H7 (cell line): ENCODE measurements at places on chromosomes 6 and 20. TPM values are rescaled to one million over a fixed set of nuclear protein-coding genes. Genes with fewer than 3 reads are reported as not detected.

- no peak for DNase-seq
Measured at GRCh38 chr20:57996465-57996864, 232.0 kb downstream of the ANKRD60 start.

DNA sequence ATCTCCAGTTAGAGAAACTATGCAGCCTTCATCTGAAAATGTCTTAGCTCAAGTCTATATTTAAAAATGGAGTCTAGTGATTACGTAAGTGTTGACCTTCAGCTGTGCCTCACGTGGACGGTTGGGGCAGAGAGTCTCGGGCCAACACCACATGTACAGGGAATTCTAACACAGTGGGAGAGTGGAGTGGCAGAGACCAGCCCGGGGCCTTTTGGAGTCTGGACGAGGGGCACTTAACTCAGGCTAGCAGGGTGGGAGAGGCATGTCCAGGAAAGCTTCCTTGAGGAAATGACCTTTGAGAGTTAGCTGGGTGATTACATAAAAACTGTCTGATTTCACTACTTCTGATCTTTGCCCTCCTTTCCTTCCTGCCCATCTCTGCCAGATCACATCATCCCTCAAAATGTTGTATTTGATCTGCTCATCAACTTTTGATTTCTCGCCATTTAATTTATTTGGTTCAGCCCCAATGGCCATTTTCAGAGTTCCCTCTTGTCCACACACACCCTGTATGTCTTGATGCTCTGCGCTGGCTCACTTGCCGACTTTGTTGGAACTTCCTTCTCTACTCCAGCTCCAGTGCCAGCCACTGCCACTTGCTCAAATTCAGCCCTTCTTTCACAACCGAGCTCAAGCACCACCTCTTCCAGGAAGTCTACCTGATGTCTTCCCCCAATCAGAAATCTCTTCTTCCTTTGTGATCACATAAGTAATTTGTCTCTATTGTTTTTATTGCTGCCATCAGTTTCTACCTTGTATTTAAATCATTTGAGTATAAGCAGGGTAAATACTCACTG is 2.6 kb downstream of the ARMC2 start:
- no peak for DNase-seq

- no peak for DNase-seq
Measured at GRCh38 chr6:84536885-84537638, 227.3 kb downstream of the TBX18 start.

- DNase-seq, result no peak
Measured at GRCh38 chr6:166824880-166825250, 131.5 kb downstream of the RNASET2 start.

DNA sequence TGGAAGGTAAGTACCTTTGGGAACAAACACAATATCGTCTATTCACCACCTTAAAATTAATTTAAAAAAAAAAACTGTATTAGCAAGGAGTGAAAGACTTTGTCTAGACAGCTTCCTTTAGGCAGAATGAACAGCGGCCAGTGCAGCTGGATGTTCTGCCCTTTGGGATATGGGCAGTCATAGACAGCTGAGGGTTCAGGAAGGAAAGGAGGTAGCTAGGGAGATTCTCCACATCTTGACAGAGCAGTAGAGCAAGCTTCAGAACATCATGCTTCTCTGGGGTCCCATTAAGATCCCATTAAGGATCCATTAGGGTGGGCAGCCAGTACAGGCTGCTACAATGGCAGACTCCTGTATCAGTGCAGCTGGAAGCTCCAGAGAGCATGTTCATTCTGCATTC is 46.5 kb upstream of the PLCB4 start:
- no peak for DNase-seq

Gene RBPJL
- not detected in 2 replicates for total RNA-seq

Gene ISM1
- total RNA-seq, result 0.63 TPM in 1 of 2 replicates, not detected in the other

- no peak for DNase-seq
Measured at GRCh38 chr6:163720460-163721235, 306.1 kb downstream of the QKI start.

DNA sequence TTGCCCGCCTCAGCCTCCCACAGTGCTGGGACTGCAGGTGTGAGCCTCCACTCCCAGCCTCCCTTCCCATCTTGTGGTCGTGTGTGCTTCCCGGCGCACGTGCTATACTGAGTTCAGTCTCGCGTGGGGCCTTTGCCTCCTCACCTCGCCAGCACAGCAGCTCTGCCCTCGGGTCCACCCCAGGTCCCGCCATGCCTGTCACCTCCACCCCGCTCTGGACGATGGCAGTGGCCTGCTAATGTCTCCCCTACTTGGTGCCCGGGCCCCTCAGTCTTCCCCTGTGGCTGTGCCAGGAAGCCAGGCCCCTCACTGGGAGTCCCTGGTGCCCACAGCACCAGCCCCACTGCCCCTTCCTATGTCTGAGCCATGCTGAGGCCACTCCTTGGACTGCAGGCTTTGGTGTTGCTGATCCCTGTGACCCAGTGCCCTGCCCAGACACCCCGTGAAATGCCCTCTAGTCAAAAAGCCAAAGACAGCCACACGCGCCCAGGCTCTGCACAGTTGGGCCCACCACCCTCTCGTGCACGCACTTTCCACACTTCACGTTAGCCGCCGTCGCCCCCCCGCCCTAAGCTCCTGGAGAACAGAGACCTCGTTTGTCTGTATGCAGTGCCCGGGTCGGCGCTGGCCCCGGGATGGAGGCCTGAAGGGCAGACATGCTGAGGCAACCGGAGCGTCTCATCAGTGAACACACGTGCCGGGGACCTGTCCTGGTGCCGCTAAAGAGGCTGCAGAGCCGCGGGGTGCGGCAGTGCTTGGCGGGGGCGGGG is 14.3 kb downstream of the HRH3 start:
- DNase-seq, result no peak

DNA sequence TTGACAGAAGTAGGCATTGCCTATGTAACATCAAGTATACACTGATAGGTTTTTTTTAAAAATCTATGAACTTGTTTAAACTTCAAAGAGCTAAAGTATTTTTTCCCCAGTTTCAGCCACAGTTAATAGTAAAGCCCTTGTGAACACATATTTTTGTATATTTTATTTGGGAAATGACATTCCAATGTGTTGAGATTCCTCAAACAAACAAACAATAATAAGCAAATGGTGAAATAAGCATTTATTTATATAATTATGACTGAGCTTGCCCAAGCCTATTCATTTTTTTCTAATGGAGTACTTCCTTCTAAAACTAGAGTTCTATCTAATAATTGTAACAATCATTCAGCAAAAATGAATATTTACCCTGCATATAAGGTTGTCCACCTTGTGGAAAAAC is 12.5 kb downstream of the SYCP2 start:
- no peak for DNase-seq

Gene SLC35D3
- total RNA-seq, result 0.42 and 0.63 TPM in 2 replicates

DNA sequence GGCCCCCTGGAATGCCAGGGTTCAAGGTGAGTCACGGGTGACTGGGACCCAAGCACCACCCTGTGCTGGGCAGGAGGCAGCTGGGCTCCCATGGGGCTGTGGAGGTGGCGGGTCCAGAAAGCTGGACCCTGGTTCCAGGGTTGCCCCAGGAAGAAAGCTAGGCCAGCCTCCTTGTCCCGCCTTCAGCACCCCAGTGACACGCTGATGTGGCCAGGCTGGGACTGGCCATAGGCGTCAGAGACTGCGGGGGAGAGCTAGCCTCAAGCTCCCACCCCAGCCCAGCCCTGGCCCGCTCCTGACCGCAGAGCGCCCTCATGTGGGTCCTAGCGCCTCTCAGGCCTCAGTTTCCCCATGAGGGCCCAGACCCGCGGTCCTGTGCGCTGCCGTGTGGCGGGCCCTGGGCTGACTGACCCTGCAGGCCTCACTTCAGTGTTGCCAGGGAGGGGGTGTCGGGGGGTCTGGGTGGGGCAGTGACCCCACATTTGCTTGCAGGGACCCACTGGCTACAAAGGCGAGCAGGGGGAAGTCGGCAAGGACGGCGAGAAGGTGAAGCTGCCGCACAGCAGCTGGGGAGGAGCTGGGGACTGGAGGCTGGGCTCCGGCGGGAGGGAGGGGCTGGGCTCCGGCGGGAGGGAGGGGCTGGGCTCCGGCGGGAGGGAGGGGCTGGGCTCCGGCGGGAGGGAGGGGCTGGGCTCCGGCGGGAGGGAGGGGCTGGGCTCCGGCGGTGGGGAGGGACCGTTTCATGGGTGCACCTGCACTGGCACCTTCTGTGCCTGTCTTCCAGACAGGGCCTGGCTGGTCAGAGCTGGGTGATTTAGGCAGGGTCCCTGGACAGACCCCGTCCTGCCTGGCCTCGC is 7.9 kb downstream of the COL9A3 start:
- peak; percentile 96 for DNase-seq

- no peak for DNase-seq
Measured at GRCh38 chr6:113762641-113763040, 94.5 kb upstream of the MARCKS start.

DNA sequence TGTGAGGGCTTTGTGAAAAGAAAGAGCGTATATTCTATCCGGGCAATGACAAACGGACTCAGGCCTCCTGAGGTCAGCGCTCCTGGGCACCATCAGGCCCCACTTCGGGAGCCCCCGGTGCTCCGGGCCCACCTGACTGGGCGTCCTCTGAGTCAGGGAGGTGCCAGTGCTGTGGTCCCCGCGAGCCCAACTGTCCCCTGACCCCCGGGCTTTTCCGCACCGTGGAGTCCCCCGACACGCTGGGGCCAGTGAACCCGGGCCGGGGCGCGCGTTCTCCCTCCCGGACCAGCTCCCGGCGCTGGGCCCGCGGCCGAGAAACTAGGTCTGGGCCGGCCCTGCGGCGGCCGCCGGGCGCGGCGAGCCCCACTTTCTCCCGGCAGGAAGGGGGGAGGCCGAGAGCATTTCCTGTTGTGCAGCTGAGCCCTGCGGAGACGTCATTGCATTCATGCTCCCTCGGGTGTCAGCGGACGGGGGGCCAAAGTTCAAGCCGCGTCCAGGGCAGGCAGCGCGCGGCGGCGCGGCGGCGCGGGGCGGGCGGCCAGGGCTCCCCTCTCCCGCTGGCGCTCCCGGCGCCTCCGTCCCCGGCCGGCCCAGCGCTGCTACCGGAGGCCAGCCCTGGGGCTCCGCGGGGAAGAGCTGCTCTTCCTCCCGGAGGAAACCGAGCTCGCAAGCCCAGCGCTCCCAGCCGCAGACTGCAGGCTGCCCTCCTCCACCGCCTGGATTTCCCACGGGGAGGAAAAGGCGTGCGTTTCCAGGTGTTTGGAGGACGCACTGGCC is 18.3 kb downstream of the HIVEP2 start:
- peak; percentile 81 for DNase-seq

DNA sequence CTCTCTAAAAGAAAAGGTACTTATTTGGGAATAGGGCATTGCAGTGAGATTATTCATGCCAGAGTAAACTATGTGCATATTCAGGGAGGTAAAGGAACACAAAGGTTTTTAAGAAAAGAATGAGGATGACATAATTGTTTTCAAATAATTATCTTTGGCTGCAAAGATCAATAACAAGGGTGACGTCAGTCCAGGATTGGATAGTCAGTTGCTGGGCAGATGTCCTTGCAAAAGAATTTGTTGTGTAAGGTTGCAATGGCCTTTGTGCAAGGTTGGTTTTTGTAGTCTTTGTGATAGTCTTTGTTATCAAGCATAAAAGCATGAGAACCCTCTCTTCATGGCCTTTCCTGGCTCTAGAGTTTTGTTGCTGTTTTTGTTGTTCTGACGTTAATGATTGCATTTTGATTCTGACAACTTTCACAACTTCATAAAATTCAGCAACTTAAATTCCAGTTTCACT is 17.7 kb downstream of the LOC128125822 start:
- no peak for DNase-seq

Gene LAMA2
- 2.2 and 2.8 TPM in 2 replicates for total RNA-seq

Gene ZBP1
- total RNA-seq, result not detected in 2 replicates

DNA sequence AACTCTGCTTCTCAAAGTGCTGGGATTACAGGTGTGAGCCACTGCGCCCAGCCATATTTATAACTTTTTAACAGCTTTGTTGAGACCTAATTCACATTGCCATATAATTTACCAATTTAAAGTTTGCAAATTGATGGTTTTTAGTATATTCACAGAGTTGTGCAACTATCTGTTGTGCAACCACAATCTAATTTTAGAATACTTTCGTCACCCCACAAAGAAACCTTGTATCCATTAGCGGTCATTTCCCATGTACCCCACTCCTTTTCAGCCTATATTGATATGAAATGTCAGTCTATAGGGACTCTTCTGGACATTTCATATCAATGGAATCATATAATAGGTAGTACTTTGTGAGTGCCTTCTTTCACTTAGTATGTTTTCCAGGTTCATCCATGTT is 55.8 kb downstream of the FOXO3 start:
- no peak for DNase-seq

- DNase-seq, result peak; percentile 89
Measured at GRCh38 chr6:109690373-109690736, 647 bp downstream of the AK9 start.

GRCh38 chr6:16204653-16205376 is 33.6 kb upstream of the GMPR start:
- no peak for DNase-seq

DNA sequence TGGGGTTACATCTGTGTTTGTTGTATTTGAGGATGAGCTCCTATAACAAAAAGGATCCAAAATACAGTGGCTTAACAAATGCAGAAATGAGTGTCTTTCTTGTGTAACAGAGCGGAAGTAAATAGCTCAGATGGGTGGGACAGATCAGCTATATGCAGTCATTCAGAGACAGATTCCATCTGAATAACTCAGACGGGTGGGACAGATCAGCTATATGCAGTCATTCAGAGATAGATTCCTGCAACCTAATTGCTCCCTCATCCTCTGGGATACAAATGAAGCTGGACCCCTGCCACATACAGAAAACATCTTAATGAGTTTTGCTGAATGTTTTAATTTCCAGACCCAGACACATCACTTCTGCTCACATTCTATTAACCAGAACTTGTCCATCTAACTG is 332.3 kb downstream of the BCKDHB start:
- DNase-seq, result peak; percentile 3

DNA sequence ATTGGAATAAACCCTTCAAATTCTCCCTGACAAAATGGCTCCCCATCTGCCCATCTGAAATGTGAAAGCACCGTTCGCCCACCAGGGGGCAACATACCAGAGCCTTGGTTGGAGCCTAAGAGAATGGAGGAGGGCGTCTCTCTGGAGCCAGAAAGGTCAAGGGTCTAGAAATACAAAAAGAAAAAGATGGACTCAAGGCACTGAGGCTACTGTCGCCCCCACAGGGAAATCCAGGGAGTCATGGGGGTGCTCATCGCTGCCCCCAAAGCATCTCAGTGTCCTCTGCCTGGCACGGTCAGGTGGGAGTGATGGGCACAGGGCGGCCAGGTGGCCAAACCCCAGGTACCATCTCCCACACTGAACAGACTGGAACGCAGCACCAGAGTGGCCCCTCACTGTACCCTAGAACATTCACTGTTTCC is 136.3 kb downstream of the ZMYND8 start:
- DNase-seq, result peak; percentile 78

DNA sequence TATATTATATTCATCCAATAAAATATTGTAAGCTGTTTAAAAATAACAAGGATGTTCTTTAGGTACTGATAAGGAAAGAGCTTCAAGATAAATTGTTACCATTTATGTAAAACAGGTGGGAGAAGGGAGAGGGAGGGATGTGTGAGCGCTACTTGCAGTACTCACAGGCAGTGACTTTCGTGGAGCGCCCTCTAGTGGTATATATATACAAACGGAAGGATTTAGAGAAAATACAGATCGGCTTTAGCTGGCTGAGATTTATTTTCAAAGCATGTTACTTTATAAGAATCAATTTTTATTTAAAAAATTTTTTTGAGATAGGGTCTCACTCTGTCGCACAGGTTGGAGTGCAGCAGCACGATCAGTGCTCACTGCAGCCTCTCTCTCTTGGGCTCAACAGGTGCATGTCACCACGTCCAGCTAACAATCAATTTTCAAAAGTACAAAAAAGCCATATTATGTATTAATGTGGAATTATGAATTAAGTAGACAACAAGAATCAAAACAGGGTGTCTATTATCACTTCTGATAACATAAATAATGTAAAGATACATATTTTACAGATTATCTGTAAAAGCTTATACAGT is 3.3 kb upstream of the MOG start:
- peak; percentile 79 for DNase-seq
